Lower lobe of right lung (tissue), 2 donors: ENCODE measurements at places on chromosomes 6 and 20.

DNA sequence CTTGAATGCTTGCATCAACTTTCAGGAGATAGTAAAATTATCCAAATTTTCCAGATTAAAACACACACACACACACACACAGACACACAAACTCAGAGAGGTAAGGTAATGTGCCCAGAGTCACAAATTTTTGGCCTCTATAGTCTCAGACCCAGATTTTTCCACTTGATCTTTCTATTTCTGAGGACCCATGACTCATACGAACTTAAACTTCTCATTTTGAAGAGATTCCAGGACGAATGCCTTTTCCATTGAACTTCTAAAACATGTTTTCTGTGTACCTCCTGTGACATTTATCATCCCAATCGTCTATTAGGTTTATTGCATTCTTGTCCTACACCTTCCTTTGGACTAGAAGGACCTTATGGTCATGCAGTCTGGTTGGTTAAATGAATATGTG is 172.9 kb upstream of the COL21A1 start:
- no peak for DNase-seq

- DNase-seq, result no peak
These were observed 10.2 kb upstream of the NEDD9 start for GRCh38 chr6:11242711-11243110.

- DNase-seq, result peak; percentile 84
These were observed 25.0 kb downstream of the TAF8 start for GRCh38 chr6:42075159-42075838.

DNA sequence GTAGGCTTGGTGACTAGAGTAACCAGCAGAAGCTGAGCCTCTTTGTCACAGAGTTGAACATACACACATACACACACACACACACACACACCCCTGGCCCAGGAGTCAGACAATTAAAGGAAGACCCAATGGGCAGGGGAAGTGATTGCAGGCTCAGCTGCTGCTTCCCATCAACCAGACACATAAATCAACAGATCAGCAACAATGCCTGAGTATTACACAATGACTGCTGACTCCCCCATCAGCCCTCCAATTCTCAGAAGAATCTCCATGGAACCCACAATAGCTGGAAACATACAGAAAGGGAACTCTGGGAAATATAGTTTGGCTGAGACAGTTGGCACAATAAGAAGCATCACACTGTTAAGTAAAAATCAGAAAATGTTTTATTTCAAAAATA is 270.4 kb upstream of the PLCB4 start:
- no peak for DNase-seq

DNA sequence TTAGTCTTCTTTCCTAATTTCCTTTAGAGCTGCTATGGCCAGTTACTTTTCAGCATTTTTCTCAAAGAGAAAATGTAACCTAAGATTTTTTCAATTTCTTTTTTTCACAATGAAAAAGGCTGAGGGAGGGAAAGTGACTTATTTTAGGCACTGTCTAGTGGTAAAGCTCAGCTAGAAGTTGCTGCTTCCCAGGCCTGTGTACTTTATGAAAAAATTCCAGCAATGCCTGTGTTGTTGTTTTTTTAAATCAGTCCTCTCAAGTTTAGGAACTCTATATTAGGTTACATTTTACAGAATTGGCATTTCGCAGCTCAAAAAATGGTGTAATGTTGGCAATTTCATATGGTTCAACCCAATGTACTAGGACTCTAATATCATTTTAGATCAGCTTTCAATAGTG is 269.6 kb downstream of the ARID1B start:
- no peak for DNase-seq

- no peak for DNase-seq
These were observed 5.0 kb downstream of the PYGB start for GRCh38 chr20:25252686-25253421.
